GF-D8 (cell line): ENCODE measurements at places on chromosomes 11 and 22.

DNA sequence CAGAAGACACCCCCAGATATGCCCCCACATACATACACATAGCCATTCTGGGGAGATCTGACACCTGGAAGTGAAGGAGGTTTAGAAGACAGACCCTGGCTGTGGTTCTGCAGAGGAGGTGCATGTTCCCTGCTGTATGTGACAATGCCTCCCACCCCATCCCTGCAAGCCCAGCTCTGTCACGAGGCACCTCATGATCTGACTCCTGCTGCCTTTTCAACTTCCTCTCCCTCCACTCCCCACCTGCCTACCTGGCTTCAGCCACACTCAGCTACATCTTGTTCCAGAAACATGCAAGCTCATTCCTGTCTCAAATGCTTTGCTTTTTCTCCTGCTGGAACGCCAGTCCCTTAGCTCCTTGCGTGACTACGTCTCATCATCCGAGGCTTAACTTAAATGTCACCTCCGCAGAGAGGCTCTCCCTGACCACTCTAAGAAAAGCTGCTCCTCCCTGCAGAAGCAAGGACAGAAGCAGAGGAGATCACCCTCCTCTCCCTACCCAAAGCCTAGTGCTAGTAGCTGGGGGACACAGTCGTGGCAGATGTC is 114.5 kb downstream of the FEZ1 start:
- DNase-seq, result no peak

- peak; percentile 8 for DNase-seq
These were observed 790 bp downstream of the RAB1B start for GRCh38 chr11:66268952-66269905.

DNA sequence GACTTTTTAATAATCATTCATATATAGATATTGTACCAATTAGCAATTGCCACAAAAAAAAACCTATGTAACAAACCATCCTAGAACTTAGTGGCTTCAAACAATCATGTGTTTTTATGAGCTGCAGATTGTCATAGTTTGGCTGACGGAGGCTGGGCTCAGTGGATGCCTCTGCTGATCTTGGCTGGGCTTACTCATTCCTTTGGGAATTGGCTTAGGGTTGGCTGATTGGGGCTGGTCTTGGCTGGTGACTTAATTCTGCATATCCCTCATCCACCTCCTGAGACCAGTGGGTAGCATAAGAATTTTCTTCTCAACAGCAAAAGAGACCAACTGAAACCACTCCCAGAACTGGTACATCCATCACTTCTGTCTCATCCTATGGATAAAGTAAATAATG is 57.9 kb upstream of the PHF21B start:
- no peak for DNase-seq

DNA sequence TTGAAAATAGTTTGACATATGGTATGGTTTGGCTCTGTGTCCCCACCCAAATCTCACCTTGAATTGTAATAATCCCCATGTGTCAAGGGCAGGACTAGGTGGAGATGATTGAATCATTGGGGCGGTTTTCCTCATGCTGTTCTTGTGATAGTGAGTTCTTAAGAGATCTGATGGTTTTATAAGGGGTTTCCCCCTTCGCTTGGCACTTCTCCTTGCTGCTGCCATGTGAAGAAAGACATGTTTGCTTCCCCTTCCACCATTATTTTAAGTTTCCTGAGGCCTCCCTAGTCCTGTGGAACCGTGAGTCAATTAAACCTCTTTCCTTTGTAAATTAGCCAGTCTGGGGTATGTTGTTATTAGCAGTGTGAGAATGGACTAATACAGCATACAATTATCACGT is 7.7 kb downstream of the KCTD21 start:
- DNase-seq, result no peak

DNA sequence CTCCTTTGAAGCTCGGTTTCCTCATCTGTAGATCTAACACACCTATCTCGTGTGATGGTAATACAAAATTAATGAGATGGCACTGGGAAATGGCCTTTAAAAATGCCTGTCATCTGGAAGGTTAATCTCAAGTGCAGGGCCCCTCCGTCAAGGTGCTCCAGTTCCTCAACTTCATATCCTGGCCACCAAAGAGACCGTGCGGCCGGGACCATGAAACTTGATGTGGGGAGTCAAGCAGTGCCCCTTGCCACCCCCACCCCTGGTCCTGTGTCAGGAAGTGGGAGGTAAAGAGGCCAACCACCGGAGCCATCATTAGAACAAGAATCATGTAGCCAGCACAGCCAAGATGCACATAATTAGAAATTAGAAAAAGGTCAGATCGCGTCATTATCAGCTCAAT is 108.2 kb downstream of the FEZ1 start:
- no peak for DNase-seq

DNA sequence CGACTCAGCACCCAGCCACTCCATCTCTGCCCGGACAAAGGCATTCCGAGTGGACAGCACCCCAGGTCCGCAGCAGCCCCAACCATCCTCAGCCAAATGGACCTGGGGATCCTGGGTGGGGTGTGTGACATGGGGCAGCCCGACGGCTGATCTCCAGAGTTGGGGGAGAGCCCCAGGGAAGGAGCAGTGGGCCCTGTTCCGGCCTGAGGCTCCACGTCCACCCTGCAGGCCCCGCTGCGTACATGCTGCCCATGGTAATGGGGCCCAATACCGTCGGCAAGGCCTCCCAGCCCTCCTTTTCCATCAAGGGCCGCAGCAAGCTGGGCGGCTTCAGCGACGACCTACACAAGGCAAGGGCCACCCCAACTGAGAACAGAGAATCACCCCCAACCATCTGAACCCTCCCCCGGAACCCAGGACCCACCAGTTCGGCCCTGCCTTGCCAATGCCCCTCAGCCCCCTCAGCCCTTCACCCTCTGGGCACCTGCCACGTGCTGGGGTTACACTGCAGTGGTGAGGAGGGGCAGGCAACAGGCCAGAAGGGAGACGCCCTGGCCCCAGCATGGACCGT is 5.4 kb downstream of the SCGB1C1 start:
- DNase-seq, result no peak
